Activated CD4-positive, CD25-positive, alpha-beta regulatory T cell treated with anti-CD3 and anti-CD28 coated beads, Interleukin-2, amount 50 U/mL, for 16 hours (primary cell): ENCODE measurements at places on chromosomes 12 and 14.
A peak's percentile ranks its signal among the peaks of the same experiment; 100 is the strongest.

- DNase-seq, result no peak
Measured at GRCh38 chr12:124098887-124099286, 125.9 kb downstream of the ZNF664 start.

DNA sequence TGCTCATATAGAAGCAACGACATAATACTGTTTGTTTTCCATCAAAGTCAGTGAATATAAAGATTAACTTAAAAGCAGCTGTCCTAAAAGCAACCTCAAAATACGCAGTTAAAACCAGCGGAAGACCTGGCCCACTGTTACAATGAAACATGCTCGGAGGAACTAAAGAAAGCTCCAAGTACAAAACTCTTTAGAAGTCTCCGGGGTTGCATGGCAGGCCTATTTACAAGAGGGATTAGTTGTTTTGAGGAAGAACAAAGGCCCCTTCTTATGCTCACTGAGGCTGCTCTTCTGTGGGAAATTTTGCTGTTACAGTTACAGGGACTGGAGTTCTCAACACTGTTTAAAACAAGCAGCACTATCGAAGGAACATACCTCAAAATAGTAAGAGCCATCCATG lies 75.9 kb upstream of the C12orf71 start:
- no peak for DNase-seq

- DNase-seq, result no peak
Measured at GRCh38 chr12:49706351-49707127, 666 bp downstream of the FMNL3 start.

GRCh38 chr12:49937639-49938300 lies 12.8 kb upstream of the AQP2 start:
- no peak for DNase-seq

DNA sequence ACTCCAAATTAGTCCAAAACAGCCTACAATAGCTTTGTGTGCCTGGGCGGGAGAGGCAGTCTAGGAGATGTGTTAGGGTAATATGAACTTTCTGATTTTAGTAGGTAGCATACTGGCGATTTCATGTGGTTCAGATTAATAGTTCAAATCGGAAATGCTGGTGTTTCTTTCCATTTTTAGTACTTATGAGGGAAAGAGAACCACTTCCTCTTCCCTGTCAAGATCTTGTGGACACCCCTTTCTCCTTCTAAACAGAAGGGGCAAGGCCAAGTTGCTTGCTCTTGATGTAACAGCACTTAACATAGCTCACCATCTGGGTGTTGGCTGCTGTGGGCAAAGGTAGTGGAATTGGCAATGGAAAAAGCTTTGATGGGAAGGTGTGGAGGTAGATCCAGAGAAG lies 32.2 kb upstream of the IGF1 start:
- DNase-seq, result no peak

DNA sequence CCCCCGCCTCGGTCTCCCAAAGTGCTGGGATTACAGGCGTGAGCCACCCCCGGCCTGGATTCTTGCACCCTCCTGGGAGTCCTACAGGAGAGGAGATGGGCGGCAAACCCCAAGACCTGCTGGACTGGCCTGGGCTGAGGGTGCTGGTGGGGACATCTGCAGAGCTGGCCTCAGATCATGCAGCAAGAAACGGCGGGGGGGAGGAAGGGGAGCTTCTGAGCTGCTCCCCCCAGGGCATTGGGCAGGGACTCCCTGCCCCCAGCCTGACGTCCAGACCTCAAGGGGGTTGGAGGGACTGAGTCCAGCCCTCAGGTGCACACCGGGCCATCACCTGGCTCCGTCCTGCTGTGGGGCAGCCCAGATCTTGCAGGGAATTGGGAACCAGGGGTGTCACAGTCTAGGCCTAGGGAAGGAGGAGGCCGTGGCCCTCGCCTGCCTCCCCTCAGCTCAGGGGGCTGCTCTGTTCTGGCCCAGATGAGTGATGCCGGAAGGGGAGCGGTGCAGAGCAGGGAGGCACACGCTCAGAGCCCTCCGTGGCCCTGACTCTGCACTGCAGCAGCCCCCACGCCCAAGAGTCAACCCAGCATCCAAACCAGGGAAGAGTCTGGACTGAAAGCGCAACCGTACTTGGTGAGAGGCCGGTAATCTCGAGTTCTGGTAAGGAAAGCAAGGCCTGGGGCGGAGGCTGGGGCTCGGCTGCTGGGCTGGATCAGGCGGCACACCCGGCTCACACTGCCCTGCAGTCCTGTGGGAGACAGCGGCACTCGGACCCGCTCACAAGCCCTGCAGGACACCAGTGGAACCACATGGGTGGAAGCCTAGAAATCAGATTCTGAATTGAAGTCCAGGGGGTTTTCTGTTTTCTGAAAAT lies 8.9 kb upstream of the AMN start:
- DNase-seq, result no peak

DNA sequence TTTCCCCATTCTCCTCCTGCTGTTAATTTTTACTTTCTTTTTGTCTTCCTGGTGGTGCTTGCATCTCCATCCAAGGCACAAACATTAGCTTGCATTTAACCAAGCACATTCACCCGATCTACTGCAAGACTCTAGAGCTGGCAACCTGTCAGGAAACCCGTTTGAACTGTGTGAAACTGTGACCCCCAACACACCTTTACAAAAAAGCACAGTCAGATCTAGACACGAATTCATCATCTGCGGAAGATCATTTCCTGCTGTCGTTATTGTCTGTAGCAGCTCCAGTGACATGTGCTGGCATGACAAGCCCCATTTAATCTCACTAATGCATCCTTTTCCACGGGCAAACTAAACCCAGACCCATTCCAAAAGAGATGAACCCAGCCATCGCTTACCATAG lies 340.5 kb downstream of the VRK1 start:
- no peak for DNase-seq

DNA sequence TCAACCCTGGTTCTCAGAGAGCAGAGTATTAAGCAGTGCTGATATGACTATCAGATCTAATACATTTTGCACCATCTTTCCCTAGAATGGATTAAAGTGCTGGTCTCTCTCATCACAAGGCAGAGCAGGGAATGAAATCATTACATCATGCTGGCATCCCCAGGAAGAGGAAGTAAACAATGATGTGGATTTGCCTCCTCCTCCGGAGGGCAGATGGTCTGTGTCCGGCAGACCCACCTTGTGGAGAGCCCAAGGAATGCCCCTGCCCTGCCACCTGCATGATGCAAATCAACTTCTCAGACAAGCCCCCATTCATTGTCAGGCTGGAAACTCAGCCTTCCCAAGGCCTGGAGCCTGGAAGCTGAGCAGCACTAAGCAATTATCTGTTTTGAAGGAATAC lies 1149.1 kb downstream of the VRK1 start:
- no peak for DNase-seq

- no peak for DNase-seq
Measured at GRCh38 chr12:26978801-26979200, 35.4 kb downstream of the TM7SF3 start.

- no peak for DNase-seq
Measured at GRCh38 chr14:99986396-99986795, 78.8 kb upstream of the EVL start.

GRCh38 chr12:52248541-52249461 lies 15.8 kb downstream of the KRT7 start:
- no peak for DNase-seq

GRCh38 chr14:63276016-63276415 lies 42.7 kb downstream of the GPHB5 start:
- DNase-seq, result no peak

DNA sequence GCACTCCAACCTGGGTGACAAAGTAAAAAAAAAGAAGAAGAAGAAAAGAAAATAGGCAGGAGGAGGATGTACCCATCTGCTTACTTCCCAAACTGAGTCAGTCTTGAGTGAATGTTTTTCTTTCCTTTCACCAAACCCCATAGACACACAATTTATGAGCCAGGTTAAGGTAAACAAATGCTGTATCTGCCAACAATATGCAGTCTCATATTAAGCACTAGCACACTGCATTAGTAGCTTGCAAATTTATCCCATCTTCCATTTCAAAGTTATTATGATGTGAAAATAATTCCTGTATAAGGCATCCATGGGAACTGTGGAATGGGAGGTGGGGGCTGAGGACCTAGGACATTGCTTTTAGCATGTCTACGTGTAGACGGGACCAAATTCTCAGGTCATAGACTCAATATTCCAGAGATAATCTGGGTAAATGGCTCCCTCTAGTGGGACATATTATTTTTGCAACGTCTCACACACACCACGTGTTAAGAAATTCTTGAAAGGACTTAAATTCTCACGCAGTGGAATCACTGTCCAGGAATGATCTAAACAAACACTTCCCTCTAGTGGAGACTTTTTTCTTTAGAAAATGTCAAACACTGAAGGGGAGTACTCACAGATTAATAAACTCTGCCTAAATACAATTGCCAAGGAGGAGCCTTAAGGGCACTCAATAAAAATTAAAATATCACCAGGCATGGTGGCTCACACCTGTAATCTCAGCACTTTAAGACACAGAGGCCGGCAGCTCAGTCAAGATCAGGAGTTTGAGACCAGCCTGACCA lies 17.1 kb upstream of the OR10P1 start:
- peak; percentile 7 for DNase-seq

GRCh38 chr14:94423453-94424056 lies 29.0 kb downstream of the SERPINA11 start:
- DNase-seq, result no peak

DNA sequence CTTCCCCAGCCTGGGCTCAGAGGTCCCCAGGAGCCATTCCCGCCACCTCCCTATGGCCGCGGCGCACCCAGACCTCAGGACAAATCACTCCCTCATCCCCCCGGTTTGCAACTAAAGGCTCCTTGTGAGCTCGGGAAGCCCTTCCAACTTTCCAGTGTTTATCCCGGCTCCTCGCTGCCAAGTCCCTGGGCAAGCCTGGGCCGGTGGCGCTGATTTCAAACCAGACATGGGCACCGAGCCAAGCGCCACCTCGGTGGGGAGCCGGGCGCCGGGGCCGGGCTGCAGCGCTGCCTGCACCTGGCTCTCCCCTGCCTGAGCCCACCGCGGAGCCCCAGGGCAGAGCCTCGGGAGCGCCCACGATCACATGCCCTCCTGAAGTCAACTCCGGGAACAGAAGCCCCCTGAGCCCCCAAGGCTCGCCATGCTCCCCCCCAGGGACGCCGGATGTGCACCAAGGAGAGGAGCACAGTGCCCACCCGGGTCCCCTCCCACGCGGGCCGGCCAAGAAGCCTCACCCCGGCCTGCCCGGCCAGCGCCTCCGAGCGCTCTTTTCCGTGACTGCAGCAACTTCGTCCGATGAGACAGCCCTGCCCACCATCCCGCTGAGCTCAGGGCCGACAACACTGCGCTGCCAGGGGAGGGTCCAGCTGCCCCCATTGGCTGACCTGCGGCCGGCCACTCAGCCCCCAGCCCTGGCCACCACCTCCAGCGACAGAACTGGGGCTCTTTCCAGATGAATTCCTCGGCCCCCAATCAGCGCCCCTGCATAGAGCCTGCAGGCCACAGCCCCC lies 50.0 kb downstream of the NCOR2 start:
- DNase-seq, result no peak

DNA sequence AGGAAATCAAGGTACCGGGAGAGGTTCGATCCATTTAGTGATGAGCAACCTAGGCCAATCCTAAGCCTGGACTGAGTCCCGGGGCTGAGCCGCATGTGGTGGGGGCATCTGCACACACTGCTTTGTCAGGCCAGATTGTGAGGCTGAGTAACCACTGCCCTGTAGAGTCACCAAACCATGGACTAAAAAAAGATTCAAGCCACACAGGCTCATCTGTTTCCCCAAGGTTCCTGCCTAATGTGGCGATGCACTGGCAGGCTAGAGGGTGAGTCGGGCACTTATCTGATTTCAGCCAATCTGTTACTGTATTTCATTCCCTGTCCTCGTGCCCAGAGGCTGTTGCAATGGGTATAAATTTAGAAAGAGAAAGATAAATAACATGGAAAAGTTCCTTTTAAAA lies 140.8 kb downstream of the TTC7B start:
- DNase-seq, result no peak

DNA sequence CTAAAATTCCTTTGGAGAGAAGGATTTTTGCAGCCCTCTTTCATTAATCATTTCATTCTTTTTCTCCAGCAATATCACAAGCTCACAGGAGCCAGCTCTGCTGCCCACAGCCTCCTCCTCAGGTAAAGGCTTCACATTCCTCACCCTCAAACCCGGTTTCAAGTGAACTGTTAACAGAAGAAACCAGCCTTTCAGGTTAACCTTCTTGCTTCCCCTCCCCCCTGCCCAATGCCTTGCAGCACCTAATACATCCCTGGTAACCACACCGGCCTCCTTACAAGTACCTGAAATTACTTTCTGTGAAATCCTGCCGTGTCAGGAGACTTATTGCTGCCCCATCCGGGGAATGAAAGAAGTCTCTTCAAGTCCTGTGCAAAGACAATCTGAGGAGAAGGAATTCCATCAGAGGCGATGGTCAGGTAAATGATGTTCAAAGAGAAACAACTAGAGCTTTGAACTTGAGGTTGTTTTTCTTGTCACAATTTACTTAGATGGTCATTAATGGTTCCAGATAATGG lies 111.2 kb downstream of the MYRFL start:
- no peak for DNase-seq

DNA sequence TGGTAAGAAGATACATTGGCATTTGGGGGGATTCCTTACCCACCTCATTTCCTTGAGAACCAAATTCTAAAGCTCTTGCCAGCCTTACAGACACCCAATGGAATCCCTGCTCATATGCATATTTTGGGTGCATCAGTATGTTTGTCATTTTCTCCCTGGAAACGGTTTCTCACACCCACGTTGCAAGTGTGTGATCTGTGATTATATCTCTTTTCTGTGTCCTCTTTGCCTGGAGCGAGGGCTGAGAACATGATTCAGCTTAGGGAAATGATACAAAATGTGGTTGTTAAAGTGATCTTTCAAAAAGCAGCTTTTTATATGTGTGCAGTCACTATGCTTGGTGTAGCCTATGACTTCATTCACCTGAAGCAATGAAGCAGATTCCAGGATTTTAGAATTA lies 52.0 kb downstream of the KCNMB4 start:
- no peak for DNase-seq

DNA sequence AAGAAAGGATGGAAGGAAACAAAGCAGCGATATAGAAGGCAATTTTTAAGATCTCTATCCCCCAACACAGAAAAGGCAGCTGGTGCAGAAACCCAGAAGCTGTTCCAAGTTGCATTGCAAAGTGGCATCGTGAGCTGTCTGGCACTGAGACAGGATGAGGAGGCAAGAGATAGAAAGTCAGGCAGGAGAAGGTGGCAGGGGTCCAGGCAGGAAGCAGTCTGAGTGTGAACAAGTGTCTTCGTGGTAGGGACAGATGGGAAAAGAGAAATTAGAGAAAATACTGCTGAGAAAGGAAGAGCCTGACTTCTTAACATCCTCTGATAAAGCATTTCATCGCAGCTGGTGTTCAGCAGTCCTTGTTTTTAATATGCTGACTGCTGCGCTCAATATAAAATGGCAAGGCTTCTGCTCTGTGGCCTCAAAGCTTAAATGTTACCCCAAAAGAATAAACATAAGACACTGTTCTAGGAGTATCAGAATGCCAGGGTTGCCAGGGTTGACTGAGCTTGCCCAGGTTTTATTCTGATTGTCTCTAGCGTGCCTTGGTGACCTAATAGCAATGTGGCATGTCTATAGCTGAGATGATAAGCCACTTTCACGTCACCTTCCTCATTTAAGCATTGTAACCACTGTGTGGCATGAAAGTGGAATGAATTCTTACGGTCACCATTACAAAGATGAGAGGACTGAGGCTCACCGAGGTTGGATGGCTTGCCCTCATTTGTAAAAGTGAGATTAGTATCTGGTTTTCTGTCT lies 397.6 kb downstream of the NUAK1 start:
- no peak for DNase-seq
